ENCODE measurements at places on chromosomes 5 and 9.

DNA sequence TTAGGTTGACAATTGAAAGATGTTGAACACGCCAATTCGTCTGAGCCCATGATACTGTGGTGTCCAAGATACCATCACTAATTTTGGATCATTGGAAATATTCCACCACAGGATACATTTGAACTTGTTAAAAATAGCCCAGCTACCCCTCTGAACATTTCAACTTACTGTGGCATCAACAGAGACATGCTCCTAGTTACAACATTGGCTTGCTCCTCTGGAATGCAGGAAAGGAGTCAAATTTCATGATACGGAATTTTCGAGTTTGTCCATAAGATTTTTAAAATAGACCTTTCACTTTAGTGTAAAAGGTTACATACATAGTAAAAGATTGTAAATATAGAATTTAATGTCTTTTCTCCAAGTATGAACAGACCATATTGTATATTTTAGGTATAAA lies 12.8 kb downstream of the SEMA5A start:
- no peak for DNase-seq

DNA sequence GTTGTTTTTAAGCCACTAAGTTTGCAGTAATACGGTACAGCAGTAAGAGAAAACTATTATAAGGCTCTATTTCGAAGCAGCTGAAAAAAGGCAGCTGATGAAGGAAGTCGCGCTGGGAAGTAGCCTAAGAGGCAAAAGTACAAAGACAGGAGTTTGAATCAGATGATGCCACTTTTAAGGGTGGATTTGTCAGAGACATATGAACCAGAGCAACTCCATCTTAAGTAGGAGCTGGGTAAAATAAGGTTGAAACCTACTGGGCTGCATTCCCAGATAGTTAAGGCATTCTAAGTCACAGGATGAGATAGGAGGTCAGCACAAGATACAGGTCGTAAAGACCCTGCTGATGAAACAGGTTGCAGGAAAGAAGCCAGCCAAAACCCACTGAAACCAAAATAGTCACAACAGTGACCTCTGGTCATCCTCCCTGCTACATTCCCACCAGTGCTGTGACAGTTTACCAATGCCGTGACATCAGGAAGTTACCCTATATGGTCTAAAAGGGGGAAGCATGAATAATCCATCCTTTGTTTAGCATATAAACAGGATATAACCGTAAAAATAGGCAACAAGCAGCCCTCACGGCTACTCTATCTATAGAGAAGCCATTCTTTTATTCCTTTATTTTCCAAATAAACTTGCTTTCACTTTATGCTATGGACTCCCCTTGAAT lies 91.8 kb upstream of the PRSS3 start:
- DNase-seq: no peak

- DNase-seq: peak; percentile 57
These were observed 4.1 kb downstream of the LRSAM1 start for GRCh38 chr9:127455324-127455992.

- no peak for DNase-seq
These were observed 51.6 kb downstream of the ALG2 start for GRCh38 chr9:99169982-99170761.

DNA sequence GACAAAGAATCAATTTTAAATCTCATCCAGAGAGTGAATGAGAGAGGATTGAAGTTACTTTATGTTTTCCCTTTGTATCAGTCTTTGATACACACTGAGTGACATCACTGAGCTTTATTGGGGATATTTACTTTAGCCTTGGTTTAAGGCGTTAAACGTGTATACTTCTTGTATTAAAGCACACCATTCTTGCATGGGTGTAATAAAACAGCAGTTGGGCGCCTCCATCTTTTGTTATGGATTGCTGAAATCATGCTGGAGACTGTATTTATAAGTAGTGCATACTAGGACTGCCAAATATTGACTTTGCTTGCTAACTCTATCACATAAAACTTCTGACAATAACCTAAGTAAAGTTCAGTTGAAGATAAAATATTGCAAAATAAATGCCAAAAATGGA lies 1755.8 kb upstream of the WWC1 start:
- DNase-seq: no peak

Data from activated naive CD4-positive, alpha-beta T cell treated with anti-CD3 and anti-CD28 coated beads, Interleukin-2, amount 10 ng/mL, durations not matched to agents 7 days and 5 days (primary cell).